Large intestine (tissue), 12 donors: ENCODE measurements at places on chromosomes 16 and 17.

DNA sequence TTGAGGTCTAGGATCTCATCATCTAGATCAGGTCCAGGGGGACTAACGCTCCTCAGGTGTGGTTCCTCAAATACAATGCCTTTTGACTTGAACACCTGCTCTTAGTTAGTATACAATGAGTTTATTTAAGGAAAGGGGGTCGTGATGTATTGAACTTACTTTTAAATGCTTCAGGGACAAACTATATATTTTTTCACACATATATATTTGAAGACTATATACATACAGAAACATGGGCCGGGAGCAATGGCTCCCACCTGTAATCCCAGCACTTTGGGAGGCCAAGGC is 11.5 kb upstream of the USP32 start:
- DNase-seq, result no peak

DNA sequence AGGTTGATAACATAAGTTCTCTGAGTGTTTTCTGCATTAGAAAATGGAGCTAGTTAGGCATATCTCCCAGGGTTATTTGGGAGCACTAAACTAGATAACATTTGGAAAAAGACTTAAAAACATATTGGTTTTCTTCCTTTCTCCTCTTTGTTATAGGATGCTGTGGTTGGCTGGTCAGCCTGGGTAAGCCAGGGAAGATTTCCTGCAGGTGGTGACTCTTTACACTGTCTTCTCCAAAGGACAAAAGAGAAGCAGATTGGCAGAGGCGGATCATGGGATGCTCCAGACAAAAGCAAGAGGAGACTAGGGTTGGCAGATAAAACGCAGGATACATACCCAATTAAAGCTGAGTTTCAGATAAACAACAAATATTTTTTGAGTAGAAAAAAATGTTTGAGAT is 6.2 kb upstream of the CRYBA1 start:
- no peak for DNase-seq

GRCh38 chr17:77649717-77650211 is 308.7 kb upstream of the TNRC6C start:
- no peak for DNase-seq

- DNase-seq, result no peak
Observed at GRCh38 chr16:87472142-87472778, 20.6 kb downstream of the ZCCHC14 start.

GRCh38 chr17:39641097-39641496 is 4.2 kb downstream of the STARD3 start:
- DNase-seq, result no peak

GRCh38 chr17:66469461-66469860 is 167.0 kb downstream of the PRKCA start:
- no peak for DNase-seq

- no peak for DNase-seq
Observed at GRCh38 chr17:63696381-63696961, 3.5 kb downstream of the LIMD2 start.

DNA sequence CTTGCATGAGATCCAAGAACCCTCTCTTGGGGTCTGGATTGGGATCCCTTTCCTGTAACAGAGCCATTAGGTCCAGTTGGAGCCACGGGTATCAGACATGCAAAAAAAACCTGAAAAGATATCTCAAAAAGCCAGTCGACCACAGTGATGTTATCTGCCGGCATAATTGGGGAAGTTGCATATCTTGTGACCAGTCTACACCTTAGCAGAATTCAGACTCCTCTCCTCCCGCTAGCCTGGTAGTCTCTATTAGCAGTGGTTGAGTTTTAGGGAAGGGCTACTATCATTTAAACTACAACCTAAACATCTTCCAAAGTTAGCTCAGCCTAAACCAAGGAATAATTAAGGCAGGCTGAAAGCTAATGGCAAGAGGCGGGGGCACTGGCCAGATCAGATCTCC is 16.2 kb upstream of the PSMD7 start:
- DNase-seq, result no peak

DNA sequence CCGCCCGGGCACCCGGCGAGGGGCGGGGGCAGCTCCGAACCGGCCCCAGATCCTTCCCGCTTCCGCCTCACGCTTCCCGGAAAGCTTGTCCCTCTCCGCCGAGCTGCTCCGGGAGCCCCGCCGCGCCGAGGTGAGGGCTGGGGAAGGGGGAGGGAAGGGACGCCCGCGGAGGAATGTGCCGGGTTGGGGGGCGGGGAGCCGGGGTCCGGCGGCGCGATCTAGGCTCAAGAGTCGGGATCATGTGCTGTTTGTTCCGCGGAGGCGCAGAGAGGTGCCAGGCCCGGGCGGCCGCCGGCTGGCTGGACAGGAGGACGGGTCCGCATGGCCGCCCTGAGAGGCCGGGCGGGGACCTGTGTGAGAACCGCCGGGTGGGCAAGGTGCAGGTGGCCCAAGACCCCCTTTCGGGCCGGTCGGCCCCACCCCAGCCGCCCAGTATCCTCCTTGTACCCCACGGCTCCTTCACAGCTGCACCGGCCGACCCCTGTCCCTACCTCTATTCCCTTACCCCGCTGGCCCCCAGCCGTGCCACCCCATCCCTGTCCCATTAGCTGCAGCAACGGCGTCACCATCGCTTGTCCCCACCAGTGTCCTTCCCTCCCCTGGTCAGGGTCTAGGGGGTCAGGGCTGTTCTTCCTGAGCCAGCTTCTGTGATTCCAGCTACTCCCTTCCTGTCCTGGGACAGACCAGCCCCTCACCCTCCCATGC is 429 bp downstream of the KIF1C start:
- DNase-seq, result peak; percentile 38

DNA sequence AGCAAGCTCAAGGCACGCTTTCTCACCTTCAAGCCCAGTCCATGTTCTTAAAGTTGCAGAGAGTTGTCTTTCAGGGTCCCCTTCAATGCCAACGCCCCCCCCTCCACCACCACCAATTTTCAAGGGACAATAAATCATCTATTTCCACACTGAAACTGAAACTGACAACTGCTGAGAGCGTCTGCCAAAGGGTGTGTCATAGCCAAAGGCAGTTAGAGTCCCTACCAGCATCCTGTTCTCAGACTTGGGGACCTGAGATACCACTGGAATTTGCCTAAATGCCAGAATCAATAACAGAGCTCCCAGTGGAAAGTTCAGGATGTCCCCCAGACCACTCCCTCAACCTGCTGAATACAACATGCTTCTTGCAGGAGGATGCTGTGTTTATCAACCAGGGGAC is 133.2 kb upstream of the SOX9 start:
- no peak for DNase-seq

- no peak for DNase-seq
Observed at GRCh38 chr16:19348578-19349315, 63.2 kb downstream of the CLEC19A start.

DNA sequence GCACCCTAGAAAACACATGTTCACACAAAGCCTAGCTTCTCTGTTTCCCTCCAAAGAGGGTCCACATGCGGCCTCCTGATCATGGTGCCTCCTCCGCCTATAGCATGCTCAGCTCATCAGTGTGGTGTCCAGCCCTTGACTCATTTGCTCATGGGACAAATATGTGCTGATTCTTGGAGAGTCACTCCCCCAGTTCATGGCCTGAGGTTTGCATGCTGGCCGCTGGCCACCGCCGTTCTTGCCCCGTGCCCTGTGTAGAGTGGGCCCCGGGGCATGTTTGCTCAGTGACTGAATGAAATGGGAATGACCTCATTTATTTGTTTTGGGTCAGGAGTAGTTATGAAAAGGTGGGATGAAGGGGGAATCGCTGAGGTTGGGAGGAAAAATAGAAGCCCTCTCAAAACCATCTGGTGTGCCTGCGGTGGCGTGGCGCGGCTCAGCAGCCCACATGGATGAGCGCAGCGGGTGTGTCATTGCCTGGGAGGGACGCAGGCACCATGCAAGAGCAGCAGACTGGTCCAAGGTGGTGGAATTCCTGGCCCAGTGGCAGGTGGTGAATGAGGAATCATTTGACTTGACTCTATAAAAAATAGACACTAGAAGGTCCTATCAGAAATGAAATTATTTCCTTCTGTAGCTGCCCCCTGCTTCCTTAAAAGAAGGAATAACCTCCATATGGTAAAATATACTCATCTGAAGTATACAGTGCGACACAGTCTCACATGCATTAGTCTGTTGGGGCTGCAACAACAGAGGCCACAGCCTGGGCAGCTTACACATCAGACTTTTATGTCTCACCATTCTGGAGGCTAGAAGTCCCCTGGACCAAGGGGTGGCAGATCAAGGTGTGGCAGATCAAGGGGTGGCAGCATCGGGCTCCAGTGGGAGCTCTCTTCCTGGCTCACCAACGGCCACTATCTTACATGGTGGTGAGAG is 31.7 kb downstream of the CRISPLD2 start:
- no peak for DNase-seq

- peak; percentile 21 for DNase-seq
Observed at GRCh38 chr17:2138318-2138717, 83.4 kb downstream of the HIC1 start.

DNA sequence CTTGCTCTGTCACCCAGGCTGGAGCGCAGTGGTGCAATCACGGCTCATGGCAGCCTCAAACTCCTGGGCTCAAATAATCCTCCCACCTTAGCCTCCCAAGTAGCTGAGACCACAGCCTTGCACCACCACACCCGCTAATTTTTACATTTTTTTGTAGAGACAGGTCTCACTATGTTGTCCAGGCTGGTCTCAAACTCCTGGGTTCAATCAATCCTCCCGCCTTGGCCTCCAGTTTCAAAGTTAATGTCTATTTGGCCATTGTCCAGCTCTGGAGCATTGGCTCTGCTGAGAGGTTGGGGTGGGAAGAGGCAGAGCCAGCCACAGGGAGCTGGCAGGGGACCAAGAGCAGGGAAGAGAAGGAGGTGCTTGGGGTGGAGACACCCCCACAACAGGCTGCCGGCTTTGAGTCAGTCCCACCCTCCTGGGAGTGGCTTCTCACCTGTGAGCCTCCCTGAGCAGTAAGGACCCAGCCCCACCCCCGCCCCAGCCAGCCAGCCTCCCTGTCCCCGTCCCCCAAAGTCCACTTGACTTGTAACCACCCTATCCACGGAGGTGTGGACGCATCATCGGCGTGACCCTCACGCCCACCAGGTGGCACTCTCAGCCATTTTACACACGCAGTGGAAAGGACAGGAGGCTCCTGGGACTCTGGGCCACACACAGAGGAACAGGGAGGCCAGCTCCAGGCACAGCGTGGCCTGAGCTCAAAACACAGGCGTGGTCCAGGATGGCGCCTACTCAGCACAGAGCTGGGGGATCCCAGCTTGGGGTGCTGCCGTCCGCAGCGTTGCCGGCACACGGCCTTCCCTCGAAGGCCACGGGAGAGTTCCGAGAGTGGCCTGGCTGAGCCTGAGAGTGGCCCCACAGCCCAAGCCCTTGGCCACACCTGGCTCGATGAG is 22.8 kb upstream of the PVALEF start:
- peak; percentile 94 for DNase-seq

DNA sequence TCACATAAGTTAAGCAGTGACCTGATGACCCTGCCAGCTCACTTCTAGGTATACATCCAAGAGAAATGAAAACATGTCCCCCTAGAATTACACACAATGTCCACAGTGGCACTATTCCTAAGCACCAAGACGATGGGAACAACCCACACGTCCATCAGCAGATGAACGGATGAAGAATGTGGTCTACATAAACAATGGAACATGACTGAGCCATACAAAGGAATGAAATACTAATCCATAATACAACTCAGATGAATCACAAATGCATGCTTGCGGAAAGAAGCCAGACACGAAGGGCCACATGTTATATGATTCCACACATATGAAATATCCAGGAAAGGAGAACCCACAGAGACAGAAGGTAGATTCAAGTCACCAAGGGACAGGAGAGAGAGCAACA is 17.4 kb downstream of the USP22 start:
- no peak for DNase-seq

DNA sequence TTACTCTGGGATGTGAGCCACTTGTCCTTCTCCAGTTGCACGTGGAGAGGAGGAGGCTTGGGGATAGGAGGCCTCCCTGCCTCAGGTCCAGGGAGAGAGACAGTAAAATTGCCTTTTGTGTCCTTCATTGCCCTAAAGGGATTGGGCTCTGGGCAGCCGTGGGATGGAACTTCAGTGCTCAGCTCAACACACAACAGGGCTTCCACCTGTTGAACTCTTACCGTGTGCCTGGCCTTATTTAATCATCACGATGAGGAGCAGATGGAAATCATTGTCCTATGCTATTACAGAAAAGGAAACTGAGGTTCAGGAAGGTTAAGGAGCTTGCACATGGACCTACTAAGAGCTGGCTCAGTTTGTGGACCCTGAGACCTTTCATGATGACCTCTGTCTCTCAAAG is 92.4 kb upstream of the CDC42EP4 start:
- no peak for DNase-seq

GRCh38 chr17:77422748-77423113 is 282.0 kb downstream of the SEC14L1 start:
- DNase-seq, result no peak

- no peak for DNase-seq
Observed at GRCh38 chr17:58621174-58621573, 70.7 kb downstream of the TEX14 start.

DNA sequence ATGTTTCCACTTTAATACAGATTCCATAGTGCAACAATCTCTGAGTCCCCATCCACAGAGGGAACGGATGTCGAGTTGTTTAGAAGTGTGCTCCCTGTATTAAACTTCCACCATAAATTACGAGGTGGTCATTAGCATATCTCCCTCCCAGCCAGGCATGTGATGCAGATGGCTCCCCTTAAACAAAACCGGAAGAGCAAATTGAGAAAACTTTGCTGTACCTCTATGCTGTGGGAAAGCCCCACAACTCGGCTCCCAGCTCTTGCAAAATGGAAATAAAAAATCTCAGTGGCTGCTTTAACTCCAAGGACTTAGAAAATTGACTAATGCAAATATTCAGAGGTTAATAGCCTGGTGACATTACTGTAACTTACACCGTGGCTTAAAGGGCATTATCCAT is 290.9 kb downstream of the MAF start:
- no peak for DNase-seq

DNA sequence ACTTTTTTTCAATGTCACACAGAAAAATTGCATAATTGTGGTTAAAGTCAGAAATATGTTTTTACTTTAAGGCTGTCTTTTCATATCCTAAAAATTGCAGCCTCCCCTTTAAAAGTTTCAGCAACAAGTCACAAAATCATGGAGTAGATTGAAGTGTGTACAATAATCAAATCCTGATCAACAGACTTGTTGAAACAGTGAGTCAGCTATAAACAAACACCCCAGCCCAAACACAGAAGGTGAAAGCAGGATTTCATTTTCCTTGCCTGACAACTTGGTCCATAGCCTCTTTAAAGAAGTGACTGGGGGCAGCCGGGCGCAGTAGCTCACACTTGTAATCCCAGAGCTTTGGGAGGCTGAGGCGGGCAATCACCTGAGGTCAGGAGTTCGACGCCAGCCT is 59.9 kb downstream of the WNT3 start:
- DNase-seq, result no peak

- no peak for DNase-seq
Observed at GRCh38 chr16:64437706-64438324, 684.0 kb downstream of the CDH11 start.

GRCh38 chr17:80755650-80756405 is 211.2 kb downstream of the RPTOR start:
- no peak for DNase-seq

- DNase-seq, result no peak
Observed at GRCh38 chr16:8989099-8989878, 25.6 kb upstream of the USP7 start.
